ENCODE measurements at places on chromosomes 6 and 20. TPM values are rescaled to one million over a fixed set of nuclear protein-coding genes. Genes with fewer than 3 reads are reported as not detected.

Gene SNX21
- total RNA-seq, result 42.6 TPM

Gene SULF2
- total RNA-seq, result 57.5 TPM

Gene ELOVL2
- total RNA-seq, result 1.3 TPM

Gene ADAM33
- 94.4 TPM for total RNA-seq

Gene EIF6
- 89.4 TPM for total RNA-seq

Gene LY6G5C
- total RNA-seq, result 0.84 TPM

Gene CDSN
- not detected for total RNA-seq

Gene VSTM2L
- 0.63 TPM for total RNA-seq

DNA sequence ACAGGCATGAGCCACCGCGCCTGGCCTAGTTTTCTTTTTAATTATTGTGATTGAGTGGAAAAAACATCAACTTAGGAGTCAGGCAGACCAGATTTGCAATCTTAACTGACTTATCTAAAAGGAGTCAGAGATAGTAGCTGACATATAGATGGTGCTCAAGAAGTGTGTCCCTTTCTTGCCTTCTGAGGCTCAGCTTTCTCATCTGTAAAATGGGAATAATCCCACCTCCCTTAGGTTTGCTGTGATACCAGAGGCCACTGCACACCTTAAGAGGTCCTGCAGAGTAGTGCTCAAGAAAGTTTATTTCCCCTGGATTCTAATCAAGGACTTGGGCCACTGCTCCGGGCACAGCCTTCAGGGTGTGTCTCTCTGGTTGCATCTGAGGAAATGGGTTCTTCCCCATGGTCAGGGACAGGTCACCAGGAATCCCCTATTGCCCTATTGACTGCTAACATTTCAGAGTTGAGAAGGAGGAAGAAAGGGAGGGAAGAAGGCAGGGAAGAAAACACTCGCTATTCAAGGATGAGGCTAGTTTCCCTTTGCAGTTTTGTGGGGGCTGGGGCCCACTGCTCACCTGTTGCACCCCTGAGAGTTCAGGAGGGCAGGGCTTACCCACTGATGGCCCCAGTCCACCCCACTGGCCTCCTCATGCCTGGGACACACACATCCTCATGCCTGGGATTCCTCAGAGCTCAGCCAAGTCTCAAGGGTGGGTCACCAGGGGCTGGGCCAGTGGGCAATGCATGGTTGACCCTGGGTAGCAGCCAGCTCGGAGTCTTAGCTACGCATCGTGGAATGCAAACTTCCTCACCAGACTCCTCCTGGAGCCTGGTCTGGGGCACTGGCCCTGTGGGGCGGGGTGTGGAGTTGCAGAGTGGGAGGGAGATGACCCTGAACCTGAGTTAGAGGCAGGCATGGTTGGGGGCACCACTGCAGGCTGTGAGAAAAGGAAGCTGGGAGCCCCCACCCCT lies 21.2 kb downstream of the C6orf132 start:
- no peak for DNase-seq

DNA sequence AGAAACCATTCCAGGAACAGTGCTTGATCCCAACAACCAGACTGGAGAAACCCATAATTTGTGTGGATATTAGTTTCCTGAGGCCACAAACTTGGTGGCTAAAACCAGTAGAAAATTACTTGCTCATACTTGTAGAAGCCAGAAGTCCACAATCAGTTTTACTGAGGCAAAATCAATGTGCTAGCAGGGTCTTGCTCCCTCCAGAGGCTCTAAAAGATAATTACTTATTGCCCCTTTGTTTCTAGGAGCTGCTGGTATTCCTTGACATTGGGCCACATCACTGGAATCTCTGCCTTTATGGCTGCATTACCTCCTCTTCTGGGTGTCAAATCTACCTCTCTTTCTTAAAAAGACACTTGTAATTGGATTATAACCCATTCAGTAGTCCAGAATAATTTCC lies 142.2 kb upstream of the SAMD5 start:
- DNase-seq, result no peak

- no peak for DNase-seq
These were observed 32.3 kb downstream of the JAG1 start for GRCh38 chr20:10641467-10641866.

GRCh38 chr20:52190437-52191131 lies 995 bp downstream of the ZFP64 start:
- no peak for DNase-seq

DNA sequence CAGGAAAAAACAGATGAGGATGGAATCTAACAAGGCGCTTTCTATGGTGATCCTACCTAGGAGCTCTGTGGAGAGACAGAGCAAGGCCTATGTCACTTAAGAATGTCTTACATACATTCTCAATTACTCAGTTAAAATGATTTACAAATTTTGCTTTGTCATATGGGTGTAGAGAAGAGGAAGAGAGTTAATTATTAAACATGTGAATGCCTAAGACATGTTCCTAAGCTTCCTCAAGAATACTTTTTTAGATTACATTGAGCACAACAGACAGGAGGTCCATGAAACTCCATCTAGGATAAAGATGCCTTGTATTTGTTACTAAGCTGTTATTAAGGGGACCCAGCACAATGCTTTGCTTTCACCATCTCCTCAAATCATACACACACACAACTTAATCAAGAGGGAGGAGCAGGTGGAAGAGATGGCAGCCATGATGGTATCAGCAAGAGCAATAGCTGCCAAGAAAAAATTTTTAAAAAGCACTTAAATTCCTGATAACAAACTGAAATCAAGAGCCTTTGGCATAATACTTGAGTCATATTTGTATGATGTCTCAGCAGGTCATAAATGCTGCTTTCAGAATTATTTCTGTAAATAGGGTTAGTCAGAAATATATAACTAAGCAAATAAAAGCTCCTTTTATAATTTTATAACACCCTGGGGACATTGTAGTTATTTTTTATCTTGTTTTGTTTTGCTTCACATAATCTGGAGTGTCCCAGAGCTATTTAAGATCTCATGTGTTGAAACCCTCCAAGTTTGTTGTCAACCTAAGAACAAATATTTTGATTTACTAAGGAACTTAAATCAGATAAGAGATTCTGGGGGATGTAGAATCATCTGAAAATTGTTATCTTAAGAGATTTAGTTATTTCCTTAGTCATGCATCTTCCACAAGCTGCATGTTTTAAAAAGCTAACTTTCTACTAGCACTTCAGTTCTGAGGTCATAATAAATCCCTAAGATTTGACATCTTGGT lies 70.0 kb upstream of the CD2AP start:
- DNase-seq, result no peak

DNA sequence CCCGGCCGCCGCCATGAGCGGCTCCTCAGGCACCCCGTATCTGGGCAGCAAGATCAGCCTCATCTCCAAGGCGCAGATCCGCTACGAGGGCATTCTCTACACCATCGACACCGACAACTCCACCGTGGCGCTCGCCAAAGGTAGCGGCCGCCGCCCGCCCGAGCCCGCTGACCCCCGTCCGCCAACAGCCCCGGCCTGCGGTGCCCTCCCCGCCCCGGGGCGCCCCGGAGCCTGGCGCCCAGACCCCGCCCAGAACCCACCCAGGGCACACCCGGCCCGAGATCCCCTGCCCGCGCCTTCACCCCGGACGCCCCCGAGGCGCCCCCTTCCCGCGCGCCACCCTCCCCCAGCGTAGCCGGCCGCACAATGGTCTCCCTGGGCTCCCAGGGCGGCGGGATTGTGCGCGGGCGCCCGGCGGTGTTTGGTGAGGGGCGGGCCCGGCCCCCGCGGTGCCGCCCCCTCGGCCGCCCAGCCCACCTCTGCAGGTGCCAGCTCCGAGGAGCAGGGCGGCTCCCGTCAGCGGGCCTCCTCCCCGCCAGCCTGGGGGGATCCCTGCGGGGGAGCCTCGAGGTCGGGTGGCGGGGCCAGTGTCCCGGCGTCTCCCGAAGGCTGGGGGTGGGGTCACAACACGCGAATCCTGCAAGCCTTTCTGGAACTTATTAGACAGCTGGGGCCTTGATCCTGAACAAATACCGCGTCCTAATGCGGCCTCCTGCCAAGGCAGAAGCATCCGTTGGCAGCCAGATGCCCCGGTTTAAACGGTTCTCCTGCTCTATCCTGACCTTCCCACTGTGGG lies 577 bp downstream of the LSM14B start:
- no peak for DNase-seq

GRCh38 chr6:167031082-167031709 lies 32.0 kb downstream of the CEP43 start:
- no peak for DNase-seq

DNA sequence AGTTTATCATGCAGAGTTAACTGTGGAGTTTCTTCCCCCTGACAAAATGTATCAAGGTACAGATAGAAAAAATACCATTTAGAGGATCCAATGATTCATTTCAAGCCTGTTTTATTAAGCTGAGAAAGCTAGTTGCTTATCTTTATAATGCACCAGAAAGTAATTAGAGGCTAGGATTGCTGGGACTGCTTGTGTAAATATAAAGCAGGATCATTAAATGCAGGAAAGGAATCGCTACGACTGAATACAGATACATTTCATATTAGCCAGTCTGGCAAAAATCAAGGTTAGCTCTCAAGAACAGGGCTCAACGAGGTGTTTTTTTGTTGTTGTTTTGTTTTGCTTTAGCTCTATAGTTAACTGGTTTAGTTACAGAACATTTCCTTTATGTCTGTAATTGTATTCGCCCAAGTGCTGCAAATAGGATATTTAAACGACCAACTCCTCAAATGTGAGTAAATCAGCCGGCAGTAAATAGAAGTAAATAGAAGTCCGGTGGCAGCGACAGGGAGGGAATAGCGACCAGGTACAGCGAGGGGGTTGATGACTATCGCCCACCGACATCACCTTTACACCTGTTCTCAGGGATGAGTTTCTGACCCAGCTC lies 748 bp downstream of the UBE2J1 start:
- DNase-seq, result no peak

- DNase-seq, result no peak
These were observed 198.5 kb downstream of the HIVEP2 start for GRCh38 chr6:142746524-142746923.

GRCh38 chr6:161564952-161565351 lies 291.1 kb upstream of the AGPAT4 start:
- no peak for DNase-seq

- no peak for DNase-seq
These were observed 170.4 kb downstream of the BCKDHB start for GRCh38 chr6:80276861-80277260.

GRCh38 chr6:104525677-104526322 lies 333.9 kb downstream of the HACE1 start:
- no peak for DNase-seq

DNA sequence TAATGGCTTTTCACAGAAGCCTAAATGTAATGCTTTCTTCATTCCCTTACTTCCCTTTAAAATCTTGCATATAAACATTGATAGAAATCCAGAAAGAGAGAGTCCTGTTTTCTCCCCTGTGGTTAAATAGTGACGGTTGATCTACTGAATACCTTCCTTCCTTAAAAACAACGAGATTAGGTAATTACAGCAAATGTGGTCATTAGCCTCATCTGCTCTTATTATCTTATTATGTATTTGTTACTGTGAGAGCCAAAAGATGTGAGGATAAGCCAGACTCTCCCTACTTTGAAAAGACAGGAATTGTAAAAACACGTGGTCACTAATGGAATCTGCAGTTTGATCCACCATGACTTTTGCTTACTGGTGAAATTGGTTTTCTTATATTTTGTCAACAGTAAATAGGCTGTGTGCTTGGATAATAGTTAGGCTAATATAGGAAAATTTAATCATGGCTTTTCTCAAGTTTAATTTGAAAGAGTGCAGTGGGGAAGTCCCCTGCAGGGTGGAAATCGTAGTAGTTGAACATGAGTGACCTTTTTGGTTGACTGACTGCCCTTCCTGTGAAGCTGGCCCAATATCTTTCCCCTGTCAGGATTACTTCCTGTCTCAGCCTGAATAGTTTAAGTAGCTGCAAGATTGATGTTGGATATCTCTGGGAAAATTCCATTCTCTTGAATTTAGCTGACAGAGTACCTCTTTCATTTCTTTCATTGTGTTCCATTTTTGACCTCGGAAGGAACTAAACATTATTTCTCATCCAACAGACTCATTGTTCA lies 62.8 kb downstream of the JARID2 start:
- no peak for DNase-seq

GRCh38 chr20:20755231-20755630 lies 42.8 kb upstream of the RALGAPA2 start:
- DNase-seq, result no peak

- no peak for DNase-seq
These were observed 41.2 kb upstream of the JAG1 start for GRCh38 chr20:10715035-10715434.

- DNase-seq, result no peak
These were observed 28.9 kb downstream of the FYN start for GRCh38 chr6:111844376-111844775.

GRCh38 chr20:58877050-58877975 lies 24.8 kb downstream of the GNAS start:
- no peak for DNase-seq

DNA sequence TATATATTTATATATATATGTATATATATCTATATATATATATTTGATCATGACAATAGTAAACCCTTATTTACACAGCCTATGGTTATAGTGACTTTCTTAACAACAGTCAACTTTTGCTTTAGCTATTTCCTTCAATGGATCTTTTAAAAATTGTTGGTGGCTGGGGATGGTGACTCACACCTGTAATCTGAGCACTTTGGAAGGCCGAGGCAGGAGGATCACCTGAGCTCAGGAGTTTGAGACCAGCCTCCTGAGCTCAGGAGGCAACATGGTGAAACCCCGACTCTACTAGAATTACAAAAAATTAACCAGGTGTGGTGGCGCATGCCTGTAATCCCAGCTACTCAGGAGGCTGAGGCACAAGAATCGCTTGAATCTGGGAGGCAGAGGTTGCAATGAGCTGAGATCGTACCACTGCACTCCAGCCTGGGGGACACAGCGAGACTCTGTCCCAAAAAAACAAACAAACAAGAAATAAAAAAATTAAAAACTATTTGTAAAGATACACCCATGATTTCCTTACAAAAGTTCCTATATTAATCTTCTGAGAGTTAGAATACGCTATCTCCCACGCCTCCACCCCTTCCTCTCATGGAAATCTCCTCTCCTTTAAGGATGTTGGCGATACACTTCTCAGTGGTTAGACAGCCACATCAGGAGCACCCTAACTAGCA lies 29.2 kb upstream of the CNKSR3 start:
- no peak for DNase-seq

GRCh38 chr6:20029979-20030378 lies 182.3 kb downstream of the MBOAT1 start:
- DNase-seq, result no peak

GRCh38 chr6:20747991-20748390 lies 213.7 kb downstream of the CDKAL1 start:
- no peak for DNase-seq

DNA sequence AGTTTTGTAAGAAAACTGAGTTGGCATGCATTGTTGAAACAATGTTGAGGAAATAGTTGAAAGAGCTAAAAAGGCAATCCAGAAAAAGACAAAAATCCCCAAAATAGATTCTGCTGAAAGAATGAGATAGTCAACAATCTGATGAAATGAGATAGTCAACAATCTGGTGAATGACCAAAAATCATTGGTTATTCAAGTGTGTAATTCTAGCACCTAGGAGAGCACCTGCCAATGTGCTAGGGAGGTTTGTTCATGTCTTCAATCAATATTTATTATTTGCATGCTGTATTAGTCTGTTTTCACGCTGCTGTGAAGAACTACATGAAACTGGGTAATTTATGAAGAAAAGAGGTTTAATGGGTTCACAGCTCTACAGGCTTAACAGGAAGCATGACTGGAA lies 307.1 kb upstream of the HSF2 start:
- no peak for DNase-seq

GRCh38 chr20:61424628-61425420 lies 172.8 kb downstream of the CDH4 start:
- no peak for DNase-seq

Data from omental fat pad (tissue), 4 donors.